ENCODE measurements at places on chromosomes 12 and 14.

DNA sequence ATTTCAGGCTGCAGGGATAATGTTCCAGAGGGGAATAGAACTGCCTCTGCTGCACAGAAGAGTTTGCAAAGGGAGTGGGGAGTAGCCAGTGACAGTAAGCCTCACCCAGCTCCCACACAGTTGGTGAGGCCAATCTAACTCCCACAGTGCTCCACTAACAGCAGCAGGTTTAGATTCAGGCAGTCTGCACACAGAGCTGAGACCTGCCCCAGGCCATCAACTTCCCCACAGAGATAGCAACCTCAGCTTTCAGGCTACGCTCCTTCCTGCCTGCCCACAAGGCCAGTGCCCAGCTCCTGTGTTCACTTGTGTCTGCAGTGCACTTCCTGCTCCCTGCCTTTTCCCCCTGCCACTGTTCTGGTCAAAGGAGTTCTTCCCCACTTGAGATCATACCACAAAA lies 107.5 kb downstream of the TBC1D30 start:
- no peak for DNase-seq

DNA sequence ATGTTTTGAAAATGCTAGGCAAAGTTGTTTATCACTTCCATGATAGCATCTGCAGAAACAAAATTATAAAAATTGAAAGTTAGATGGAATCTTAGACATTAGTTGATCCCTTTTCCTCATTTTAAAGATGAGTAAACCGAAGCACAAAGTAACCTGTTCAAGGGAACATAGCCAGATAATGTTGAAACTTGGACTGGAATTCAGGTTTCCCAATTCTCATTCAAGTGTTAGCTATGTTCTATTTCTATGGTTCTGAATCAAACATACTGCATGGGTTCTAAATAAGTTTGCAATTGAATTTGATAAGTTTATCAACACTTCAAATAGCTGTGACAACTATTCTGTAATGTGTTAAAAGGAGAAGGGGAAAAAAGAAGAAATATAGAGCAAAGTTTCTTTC lies 122.4 kb upstream of the SOX5 start:
- DNase-seq, result no peak

DNA sequence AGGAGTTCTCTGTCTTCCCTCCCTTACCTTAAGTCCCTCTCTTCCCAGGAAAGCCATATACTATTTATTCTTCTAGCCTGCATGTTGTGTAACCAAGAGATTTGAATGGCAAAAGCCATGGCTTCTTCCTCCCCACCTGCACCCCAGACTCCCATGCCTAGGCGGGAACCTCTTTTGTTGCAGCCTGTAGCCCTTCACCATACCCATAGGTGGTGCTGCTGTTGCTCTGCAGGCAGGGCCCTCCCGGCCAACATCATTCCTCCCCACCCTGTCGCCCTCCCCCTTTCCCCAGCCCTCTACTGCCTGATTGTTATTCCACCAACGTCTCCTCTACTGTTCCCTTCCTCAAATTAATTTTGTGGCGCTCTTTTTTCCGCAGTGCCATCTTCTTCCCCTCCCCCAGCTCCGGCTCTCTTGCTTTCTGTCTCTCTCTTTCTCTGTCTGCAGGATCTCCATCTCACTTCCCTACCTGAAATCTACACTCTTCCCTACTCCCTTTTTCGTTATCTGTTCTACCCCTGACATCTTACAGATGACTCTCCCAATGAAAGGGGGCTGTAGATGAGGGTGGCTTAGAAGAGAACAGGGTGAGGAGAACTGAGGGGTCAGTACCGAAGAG lies 13.8 kb downstream of the NGDN start:
- DNase-seq, result no peak

DNA sequence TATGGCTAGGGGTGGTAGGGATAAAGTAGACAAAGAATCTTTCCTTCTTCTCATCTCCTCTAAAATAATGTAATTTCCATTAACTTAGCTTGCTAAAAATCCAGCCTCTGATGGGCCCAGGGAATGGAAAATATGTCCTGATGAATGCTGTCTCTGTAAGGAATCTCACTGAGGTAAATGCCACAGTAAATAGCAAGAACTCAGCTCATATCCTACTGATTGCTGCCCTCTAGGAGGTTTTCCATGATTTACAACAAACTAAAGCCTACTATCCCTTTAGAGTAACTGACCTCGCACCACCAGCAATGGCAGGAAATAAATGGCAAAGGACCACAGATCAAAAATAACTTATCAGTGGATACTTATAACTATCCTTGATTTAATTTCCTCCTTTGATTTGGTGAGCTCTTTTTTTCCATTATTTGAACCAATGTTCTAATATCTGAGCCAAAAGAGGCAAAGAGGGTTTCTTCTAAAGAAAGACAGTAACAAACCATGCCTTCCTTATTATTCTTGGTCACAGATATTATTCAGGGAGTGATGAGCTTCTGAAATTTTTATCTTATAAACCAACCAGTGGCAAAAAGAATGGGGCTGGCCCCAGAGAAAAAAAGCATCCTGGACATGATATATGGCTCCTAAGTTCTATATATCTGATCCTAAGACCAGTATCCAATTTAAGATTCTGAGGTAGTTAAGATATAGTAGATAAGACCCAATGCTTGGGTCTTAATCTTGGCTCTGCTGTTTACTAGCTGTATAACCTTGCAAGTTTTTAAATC lies 43.8 kb downstream of the SENP1 start:
- DNase-seq, result no peak

- DNase-seq, result no peak
Measured at GRCh38 chr12:11859705-11860425, 210.4 kb downstream of the ETV6 start.

DNA sequence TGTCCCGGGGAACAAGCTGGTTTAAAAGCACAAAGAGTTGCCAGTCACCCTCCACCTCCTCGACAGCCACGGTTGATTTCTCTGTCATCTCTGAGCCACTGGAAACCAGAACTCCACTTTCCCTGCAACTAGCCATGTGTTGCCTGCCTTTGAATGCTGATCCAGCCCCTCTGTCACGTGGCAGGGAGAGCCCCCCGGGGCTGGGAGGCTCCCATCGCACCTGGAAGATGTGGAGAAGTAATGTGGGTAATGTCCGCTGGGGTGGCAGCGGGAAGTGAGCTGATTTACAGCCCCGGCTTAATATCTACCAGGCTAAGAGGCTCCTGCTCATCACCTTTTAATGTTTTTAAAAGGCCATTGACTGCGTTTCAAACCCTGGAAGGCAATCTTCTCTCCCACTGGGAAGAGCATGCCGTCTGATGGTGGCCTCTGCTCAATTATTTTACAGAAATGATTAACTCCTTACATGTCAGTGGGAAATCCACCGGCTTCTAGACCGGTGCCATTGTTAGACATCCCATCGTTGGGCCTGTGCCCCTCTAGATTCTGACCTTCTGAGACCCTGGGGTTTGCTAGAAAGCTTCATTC lies 7.4 kb downstream of the PRIMA1 start:
- DNase-seq, result no peak

- DNase-seq, result no peak
Measured at GRCh38 chr12:113043240-113043639, 13.3 kb upstream of the DTX1 start.

DNA sequence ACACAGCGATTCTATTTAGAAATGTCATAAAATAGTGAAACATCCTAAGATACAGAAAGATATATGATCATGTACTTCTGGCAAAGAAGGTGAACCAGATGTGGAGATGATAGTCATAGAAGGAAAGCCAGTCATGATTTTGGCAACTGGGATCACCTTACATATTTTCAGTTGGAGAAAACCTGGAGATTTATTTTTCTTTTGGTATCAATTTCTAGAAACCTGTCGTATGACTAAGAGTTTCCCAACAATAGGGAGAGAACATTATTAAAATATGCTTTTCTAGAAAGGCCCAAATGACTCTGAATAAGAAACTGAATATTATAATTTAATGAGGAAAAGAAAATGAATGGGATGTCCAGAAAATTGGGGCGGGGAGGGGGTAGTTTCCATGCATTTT lies 396.4 kb downstream of the ZFP36L1 start:
- no peak for DNase-seq

GRCh38 chr12:129887101-129887500 lies 16.7 kb downstream of the TMEM132D start:
- peak; percentile 64 for DNase-seq

GRCh38 chr12:131901431-131902331 lies 7.3 kb downstream of the ULK1 start:
- DNase-seq, result no peak

- no peak for DNase-seq
Measured at GRCh38 chr14:100645196-100645981, 58.2 kb upstream of the BEGAIN start.

DNA sequence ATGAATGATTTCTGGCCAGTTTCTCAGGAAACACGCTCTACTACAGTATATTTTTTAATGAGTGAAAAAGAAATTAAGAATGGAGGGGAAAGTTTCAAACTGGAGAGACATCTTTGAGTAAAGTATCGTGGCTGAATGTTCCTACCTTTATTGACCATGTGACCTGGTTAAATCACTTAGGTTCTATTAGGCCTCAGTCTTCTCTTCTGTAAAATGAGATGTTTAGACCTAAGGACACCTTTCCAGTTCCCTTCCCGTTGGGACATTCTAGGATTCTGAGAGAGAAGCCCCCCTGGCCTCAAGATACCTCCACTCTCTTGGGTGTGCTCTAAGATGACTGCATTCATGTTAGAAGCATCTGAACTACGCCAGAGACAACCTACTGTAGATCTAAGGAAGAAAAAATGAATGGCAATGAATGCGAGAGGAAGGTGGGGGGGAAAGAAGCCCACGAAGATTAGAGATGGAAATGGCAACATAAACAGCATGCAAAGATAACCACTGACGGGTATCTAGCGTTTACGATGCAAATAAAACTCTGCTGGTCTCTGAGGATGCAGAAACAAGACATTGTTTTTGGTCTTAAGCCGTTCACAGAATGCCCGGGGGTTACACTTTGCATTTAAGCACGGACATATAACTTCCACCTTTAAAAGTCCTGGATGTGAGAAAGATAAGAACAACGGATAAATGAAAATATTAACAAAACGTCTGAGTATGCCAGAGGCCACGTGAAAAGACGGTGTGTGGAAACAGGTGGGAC lies 599 bp upstream of the CPSF6 start:
- DNase-seq, result no peak

DNA sequence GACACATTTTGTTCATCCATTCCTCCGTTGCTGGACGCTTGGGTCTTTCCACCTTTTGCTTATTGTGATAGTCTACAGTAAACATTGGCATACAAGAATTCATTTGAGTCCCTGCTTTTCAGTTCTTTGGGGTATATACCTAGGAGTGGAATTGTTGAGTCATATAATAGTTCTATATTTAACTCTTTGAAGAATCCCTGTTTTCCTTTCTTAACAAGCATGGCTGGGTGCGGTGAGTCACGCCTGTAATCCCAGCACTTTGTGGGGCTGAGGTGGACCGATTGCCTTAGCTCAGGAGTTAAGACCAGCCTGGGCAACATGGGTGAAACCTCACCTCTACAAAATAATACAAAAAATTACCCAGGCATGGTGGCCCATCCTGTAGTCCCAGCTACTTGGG lies 75.4 kb downstream of the CCDC92 start:
- DNase-seq, result no peak

DNA sequence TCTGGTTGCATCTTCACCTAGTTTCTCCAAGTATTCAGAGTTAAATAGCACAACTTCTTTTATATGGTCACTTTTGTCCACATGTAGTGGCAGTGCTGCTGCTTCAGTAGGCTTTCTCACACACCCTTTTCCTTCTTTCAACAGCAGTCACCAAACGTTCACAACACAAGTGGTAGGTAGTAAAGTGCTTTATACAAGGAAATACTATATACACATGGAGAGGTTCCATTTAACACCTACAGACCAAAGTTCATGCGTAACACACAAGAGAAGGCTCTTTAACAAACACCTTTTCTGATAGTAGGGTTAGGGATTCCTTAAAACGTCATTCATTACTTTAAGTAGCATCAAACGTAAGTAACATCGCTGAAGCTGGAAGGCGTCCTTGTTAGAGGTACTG lies 107.1 kb upstream of the USP44 start:
- no peak for DNase-seq

- DNase-seq, result no peak
Measured at GRCh38 chr12:114885501-114885900, 201.5 kb upstream of the TBX3 start.

DNA sequence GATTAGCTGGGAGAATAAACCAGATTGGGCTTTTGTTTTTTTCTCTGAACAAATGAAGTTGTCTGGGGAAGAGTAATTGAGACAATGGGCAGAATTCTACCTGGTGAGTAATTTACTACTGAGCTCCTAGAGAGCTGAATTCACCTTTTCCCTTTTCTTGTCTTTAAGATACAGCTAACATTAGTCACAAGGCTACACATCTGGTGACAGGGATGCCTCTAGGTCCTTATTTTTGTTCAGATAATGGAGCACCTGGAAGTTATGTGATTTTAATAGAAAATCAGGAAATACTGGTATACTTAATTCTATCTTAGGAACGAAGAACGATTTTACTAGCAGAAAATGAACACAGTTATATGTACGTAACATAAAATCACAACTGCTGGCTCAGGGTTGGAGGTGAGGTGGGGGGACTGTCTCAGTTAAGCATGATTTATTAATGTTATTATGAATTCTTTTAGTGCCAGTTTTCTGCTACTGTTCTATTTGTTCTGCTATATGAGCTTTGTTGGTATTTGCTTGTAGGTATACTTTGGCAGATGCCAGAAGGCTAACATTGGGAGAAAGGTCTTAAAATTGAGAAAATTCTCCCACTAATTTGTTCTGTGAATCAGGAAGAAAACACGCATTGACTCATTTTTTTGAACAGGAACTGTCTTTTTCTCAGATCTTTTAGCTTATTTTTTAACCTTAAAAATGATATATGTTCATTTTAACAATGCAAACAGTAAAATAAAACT lies 482.7 kb upstream of the RGS6 start:
- no peak for DNase-seq
